ENCODE measurements at places on chromosomes 5 and 9. TPM values are rescaled to one million over a fixed set of nuclear protein-coding genes. Genes with fewer than 3 reads are reported as not detected.

Gene ADAM19
- total RNA-seq = 1.0 TPM

Gene KIF4B
- total RNA-seq = 0.07 TPM

Gene SLCO6A1
- total RNA-seq = not detected

GRCh38 chr9:33172256-33173238, 5.4 kb upstream of the B4GALT1 start:
- no peak for DNase-seq
- H3K4me3 ChIP-seq = no peak overlapping the region
- H3K4me1 ChIP-seq = peaks cover 19% of the 10 kb centered on the region
- no peaks in the 10 kb centered on the region for H3K27me3 ChIP-seq

Measured in K562 (cell line).